ENCODE measurements at places on chromosomes 3 and 15. TPM values are rescaled to one million over a fixed set of nuclear protein-coding genes. Genes with fewer than 3 reads are reported as not detected.

The MCTP2 gene
- total RNA-seq, result 0.48 TPM

The SH3GL3 gene
- not detected for total RNA-seq

The ACTR8 gene
- total RNA-seq, result 32.4 TPM

The TP63 gene
- 0.77 TPM for total RNA-seq

The DUOXA2 gene
- total RNA-seq, result not detected

The C3orf85 gene
- not detected for total RNA-seq

DNA sequence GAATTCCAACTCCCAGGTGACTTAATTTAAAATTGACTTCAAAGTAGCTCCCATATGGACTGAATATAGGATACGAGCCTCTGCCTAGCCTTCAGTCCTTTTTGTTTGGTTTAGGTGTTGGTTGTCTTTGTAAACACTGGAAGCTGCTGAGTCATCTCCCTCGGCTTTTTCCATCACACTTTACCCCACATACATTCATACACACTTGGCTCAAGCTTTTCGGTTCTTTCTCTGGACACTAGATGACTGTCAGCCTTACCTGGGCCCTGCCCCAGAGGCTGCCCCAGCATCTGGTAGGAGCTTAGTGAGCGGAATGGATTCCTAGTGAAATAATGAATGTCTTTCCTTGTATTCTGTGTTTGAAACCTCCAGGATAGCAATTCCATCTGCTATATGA lies 201.5 kb upstream of the IL12A start:
- no peaks in the 10 kb centered on the region for H3K27me3 ChIP-seq
- DNase-seq, result no peak
- H3K36me3 ChIP-seq, result no peaks in the 10 kb centered on the region
- peaks cover 11% of the 10 kb centered on the region for H3K4me1 ChIP-seq
- H3K4me3 ChIP-seq, result no peak overlapping the region

GRCh38 chr3:27533718-27534573 lies 49.8 kb upstream of the SLC4A7 start:
- no peaks in the 10 kb centered on the region for H3K27me3 ChIP-seq
- DNase-seq, result peak; percentile 26
- no peaks in the 10 kb centered on the region for H3K4me1 ChIP-seq
- H3K4me3 ChIP-seq, result no peak overlapping the region

DNA sequence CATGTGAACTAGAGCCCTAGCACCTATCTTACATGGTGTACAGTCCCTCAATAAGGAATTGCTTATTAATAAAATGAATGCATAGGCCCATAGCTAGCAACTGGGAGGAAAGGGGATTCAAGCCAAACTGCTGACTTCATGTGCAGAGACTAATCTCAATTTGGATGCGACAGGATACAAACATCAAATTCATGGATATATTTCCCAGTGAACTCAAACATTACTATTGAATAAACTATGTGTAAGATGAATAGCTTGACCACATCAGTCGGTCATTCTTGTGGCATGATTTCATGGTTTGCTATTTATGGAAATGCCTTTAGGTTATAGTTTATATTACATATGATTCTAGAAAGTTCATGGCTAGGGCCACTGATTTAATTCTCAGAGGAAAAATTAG lies 268.6 kb upstream of the SLITRK3 start:
- no peaks in the 10 kb centered on the region for H3K36me3 ChIP-seq
- no peak overlapping the region for H3K27ac ChIP-seq
- H3K4me3 ChIP-seq, result no peak overlapping the region
- no peaks in the 10 kb centered on the region for H3K27me3 ChIP-seq

GRCh38 chr3:89101921-89102320 lies 5.5 kb upstream of the EPHA3 start:
- H3K27me3 ChIP-seq, result no peaks in the 10 kb centered on the region
- no peak overlapping the region for H3K4me3 ChIP-seq
- DNase-seq, result no peak
- H3K4me1 ChIP-seq, result no peaks in the 10 kb centered on the region
- H3K36me3 ChIP-seq, result no peaks in the 10 kb centered on the region

GRCh38 chr15:94670438-94671034 lies 439.2 kb downstream of the MCTP2 start:
- no peaks in the 10 kb centered on the region for H3K36me3 ChIP-seq
- no peak overlapping the region for H3K27ac ChIP-seq
- H3K27me3 ChIP-seq, result no peaks in the 10 kb centered on the region
- H3K4me3 ChIP-seq, result no peak overlapping the region
- no peaks in the 10 kb centered on the region for H3K4me1 ChIP-seq

DNA sequence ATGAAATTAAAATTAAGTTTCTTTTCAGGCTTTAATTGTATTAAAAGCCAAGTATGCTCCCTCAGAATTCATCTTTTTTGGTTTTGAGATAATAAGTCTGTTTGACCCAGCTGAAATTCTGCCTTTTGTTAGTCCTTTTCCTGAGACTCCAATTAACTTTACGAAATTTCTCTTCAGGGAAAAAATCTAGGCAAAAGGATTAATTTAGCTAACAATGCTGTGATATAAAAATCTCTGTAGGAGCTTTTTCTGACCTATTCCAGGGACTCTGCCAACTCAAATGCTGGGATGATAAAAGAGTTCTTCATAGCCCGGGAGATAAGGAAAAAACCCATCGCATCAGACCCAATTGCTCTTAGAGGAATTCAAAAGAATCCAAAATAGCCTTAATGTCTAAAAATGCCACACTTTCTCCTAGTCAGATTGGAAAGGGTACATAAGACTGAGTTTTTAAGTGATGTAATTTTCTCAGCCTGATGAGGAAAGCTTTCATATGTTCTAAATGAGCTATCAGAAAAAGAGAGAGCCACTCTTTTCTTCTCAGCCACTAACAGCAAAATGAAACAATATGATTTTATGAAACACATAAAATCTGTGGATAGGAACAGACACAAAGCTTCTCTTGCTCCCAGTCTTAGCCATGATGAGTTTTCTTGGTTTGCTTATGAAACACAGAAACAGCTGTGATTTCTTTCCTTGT lies 405.1 kb downstream of the ROBO1 start:
- no peaks in the 10 kb centered on the region for H3K36me3 ChIP-seq
- H3K27ac ChIP-seq, result peak overlapping the region; percentile 1
- no peak overlapping the region for H3K4me3 ChIP-seq
- H3K4me1 ChIP-seq, result no peaks in the 10 kb centered on the region
- DNase-seq, result no peak

Measured in heart left ventricle (tissue), 16 donors.